ENCODE measurements at places on chromosomes 7 and 10.

DNA sequence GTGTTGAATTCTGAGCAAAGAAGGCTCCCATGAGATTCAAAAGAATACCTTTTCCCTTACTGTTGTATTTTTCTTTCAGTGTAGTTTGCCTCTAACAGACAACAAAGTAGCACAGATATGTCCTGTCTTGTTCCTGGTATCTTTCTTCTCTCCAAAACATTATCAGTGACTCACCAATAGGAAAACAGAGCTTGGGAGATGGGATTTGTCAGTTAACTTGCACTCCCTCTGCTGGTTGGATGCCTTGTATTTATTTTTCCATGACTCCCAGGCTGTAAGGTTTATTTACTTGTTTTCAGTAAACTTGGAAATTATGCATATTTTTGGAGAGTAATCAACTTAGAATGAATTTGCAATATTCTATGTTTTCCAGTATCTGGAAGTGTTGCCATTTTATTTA lies 129.7 kb downstream of the SAMD9 start:
- peak; percentile 29 for DNase-seq

DNA sequence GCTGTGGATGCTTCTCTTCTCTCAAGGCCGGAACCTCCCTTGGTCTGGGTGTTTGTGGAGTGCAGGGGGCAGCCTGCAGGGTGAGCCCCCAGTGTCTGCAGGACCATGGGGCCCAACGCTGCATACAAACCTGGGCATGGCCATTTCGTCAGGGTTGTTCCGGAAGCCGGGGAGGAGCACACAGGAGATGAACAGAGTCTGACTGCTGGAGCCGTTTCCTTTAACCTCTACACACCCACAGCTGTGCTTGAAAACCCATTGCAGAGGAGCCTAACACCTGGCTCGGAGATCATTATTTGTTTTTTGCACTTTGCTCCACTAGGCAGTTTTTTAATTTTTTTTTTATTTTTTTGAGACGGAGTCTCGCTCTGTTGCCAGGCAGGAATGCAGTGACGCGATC lies 167.6 kb upstream of the INSYN2A start:
- DNase-seq, result no peak

- peak; percentile 12 for DNase-seq
Measured at GRCh38 chr10:60282771-60283353, 106.8 kb downstream of the ANK3 start.

DNA sequence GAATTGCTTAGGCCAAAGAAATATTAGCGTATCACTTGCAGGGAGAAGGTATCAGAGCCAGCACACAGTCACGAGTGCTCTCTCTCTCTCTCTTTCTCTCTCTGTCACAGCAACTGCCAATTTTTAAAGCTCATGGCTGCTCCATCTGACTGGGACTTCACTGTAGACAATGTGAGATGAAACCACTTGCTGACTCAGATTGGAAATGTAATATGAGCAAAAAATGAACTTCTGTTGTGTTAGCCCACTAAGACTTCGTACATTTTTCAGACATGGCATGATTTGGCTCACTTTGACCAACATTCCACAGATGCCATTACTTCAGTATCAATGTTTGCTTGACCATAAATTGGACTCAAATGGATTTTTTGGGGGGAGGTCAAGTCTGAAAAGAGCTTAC lies 68.1 kb downstream of the DGKB start:
- peak; percentile 67 for DNase-seq

- no peak for DNase-seq
Measured at GRCh38 chr7:107201795-107202450, 33.1 kb downstream of the HBP1 start.

GRCh38 chr7:100603726-100604027 lies 1.5 kb downstream of the PCOLCE start:
- DNase-seq, result no peak

DNA sequence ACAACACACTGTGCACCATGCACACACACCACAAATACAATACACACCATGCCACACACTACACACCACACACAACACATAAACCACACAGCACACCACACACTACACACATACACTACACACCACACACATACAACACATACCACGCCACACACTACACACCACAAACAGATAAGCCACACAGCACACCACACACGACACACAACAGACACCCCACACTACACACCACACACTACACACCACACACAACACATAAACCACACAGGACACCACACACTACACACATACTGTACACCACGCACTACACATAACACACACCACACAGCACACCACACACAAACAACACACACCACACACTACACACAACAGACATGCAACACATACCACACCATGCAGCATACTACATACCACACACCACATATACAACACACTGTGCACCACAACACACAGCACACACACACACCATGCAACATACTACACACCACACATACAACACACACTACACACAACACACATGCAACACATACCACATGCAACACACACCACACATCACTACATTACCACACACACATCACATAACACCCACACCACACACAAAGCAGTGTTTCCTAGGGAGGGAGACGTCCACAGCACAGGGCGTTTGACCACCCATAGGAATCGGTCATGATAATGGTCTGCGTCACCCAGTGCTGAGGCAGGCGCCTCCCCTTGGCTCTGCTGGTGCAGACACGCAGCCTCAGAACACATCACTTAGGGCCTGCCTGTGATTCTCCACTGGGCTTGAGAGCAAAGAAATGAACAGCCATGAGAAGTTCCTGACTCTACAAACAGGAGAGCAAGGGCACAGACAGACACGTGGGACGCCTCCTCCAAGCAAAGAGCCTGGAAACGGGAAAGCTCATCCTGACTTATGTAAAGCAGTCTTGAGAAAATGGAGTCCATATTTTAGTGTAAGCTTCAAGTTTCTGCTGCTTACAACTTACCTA lies 458.3 kb downstream of the PTPRN2 start:
- no peak for DNase-seq

GRCh38 chr10:129046065-129046681 lies 420.9 kb upstream of the MGMT start:
- no peak for DNase-seq

DNA sequence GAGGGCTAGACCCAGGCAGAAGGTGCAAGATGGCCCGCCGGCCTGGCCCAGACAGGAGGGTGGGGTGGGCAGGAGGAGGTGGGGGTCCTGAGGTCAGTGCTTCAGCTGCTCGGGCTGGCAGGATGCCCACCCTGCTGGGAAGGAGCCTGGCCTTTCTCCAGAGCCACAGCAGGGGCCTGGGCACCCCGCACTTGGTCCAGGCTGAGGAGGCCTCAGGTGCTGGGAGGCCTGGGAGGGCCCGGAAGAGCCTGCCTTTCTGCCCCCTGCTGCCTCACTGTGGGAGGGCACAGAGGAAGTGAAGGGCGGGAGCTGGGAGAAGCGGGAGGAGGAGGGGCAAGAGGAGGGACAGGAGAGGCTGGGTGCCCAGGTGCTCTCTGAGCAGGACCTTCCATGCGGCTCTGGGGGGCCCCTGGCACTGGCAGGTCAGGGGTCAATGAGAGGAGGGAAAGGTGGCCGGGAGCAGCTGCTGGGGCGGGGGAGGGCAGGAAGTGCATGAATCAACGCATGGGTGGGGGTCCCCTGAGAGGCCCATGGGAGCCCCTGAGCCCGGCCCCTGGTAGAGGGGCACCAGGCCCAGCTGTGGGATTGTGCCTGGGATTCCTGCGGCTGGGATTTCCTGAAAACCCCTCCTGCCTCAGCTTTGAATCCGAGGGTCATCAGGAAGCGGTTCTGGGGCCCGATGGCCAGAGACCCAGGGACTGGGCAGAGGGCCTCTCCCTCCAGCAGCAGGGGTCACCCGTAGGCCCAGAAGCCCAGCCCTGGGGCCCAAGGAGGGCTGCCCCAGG lies 49.9 kb downstream of the PWWP2B start:
- DNase-seq, result peak; percentile 25

DNA sequence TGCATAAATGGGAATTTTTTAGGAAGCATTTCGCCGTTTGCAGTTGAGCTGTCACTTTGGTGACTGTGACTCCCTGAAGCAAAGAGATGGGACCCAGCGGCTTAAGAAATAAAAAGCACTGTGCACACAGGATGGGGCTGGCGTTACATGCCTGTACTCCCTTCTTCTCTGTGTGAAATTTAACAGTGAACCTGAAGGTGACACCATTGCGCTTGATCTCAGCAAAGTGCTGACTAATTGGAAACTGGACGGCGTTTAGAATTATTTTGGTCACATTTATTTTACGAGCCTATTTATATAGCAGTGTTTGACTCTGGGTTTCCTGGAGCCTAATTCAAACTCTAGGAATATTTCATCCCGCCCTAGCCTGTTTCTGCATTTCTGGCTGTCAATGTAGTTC lies 146.2 kb downstream of the PAXIP1 start:
- DNase-seq, result no peak

GRCh38 chr7:84145892-84146291 lies 48.7 kb downstream of the SEMA3A start:
- DNase-seq, result no peak

- no peak for DNase-seq
Measured at GRCh38 chr7:142030848-142031247, 35.2 kb downstream of the MGAM start.

GRCh38 chr7:140656548-140657515 lies 15.9 kb upstream of the ADCK2 start:
- DNase-seq, result peak; percentile 69

- no peak for DNase-seq
Measured at GRCh38 chr7:33918438-33919143, 13.3 kb downstream of the BMPER start.

DNA sequence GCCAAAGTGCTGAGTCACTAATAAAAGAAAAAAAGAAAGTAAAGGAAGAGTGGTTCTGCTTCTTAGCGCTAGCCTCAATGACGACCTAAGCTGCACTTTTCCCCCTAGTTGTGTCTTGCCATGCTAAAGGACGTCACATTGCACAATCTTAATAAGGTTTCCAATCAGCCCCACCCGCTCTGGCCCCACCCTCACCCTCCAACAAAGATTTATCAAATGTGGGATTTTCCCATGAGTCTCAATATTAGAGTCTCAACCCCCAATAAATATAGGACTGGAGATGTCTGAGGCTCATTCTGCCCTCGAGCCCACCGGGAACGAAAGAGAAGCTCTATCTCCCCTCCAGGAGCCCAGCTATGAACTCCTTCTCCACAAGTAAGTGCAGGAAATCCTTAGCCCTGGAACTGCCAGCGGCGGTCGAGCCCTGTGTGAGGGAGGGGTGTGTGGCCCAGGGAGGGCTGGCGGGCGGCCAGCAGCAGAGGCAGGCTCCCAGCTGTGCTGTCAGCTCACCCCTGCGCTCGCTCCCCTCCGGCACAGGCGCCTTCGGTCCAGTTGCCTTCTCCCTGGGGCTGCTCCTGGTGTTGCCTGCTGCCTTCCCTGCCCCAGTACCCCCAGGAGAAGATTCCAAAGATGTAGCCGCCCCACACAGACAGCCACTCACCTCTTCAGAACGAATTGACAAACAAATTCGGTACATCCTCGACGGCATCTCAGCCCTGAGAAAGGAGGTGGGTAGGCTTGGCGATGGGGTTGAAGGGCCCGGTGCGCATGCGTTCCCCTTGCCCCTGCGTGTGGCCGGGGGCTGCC lies at the start of gene IL6:
TSS of gene IL6 (plus strand) at position 294 of the 807 bp plus-strand sequence. CDS start at position 357, 63 bp downstream.
- peak; percentile 94 for DNase-seq

DNA sequence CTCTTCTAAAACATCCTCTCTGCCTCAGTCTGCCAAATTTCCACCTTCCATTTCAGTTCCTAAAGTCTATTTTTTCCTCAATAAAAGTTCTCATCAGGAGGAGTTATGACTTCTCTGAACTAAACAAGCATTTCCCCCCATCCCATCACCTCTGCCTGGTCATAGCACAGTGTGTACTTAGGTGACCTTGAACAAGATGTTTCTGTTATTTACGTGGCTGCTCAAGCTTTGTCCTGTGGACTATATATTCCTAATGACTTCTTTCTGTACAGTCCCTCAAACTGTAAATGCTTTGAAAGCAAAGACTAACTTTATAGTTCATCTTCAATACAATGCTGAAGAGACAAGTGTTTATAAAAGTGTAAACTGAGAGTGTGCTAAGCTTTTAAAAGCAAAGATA lies 166.9 kb downstream of the CPEB3 start:
- no peak for DNase-seq

DNA sequence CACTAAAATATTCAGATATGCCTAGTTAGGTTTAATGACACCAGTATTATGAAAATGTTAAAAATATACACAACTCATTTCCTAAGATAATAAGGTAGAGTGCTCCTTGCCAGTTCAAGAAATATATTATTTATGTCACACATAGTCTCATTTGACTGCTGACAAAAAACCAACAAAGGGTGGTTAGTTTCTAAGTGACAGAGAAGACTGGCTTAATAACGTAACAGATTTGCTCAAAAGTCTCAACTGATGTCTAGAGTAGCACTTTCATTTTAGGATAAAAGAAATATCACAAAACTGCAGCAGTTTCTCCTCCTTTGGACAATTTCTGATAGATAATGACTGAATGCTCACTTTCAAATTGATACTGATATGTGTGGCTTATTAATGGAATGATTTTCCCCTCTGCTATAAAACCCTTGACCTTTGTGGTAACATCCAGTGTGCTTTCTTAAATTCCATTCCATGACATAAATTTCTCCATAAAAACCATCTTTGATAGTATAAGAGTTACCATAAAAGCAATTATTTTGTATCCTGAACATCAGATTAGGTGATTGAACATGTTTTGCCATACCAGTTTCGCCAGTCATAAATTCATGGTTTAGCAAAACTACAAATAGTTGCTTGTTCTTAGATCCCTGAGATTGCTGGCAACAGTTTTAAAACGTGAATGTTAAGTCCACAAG lies 94.2 kb downstream of the NRBF2 start:
- no peak for DNase-seq

DNA sequence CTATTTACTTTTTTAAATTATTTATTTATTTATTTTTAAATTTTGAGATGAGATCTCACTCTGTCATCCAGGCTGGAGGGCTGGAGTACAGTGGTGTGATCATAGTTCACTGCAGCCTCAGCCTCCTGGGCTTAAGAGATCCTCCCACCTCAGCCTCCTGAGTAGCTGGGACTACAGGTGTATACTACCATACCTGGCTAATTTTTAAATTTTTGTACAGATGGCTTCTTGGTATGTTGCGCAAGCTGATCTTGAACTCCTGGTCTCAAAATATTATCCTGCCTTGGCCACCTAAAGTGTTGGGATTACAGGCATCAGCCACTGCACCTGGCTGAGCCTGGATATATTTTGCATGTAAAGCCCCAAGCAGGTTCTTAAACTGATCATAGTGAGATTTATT lies 7.6 kb downstream of the CHST12 start:
- no peak for DNase-seq
